Activated CD4-positive, alpha-beta T cell treated with anti-CD3 and anti-CD28 coated beads, Interleukin-2, amount 50 U/mL, for 24 hours (primary cell): ENCODE measurements at places on chromosomes 2 and 18.

DNA sequence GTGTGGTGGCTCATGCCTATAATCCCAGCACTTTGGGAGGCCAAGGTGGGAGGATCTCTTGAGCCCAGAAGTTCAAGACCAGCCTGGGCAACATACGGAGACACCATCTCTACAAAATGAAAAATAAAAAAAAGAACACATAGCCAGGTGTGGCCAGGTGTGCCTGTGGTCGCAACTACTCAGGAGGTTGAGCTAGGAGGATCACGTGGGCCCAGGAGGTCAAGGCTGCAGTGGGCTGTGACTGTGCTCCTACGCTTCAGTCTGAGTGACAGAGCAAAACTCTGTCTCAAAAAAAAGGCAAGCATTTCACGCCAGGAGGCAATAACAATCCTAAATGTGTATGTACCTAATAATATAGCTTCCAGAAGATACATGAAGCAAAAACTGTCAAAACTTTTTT, 27.8 kb downstream of the USP40 start:
- no peak for DNase-seq

DNA sequence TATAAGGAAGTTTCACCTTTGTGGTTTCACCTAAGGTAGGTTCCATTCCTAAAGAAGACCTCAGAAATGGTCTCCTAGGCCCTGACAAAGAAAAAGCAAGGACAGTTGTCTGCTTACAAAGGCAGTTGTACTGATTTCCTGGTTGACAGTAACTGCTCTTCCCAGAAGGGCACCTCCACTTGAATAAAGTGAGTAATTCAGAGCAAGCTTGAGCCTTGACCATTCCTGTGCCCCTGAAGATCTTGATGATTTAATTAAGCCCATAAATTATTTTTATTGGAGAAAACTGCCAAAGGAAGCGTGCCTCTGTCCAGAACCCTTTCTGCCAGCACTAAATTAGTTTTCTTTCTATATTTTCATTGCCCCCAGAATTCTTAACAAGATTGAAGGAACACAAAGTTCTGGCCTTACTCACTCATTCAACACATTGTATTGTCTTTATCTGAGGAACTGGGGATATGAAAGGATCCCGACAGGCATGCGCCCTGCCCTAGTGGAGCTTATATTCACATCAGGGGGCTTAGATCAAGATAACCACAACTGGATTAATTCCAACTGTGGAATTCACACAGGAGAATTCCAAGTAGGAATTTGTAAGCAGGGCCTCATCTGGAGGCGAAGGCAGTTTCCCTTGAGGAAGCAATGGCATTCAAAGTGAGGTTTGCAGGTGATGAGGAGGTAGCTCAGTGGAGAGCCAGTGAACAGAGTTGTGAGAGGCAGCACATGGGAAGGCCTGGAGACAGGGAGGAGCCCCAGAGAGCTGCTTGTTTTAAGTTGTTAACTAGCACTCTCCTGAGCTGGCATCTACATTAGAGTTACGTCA, 21.2 kb downstream of the PTRHD1 start:
- no peak for DNase-seq

- no peak for DNase-seq
These were observed 9.0 kb upstream of the ONECUT2 start for GRCh38 chr18:57426187-57426586.

DNA sequence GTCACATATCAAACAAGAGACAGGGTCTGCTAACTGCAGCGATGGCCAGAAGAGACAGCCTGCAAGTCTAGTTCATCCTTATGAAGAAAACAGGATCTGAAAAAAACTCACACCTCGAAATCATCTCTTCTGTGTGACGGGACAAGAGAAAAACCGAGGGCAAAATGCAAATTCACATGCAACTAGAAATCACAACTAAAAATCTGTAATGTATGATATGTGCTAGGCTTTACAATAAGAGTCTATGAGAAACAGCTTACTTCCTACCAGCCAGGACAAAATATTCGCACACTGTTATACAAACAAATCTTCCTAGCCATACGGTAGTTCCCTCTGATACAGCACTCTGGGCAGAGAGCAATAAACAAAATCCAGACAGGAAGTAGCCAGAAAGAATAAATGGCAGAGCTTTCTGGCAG, 48.8 kb downstream of the ANKRD44 start:
- DNase-seq: no peak

DNA sequence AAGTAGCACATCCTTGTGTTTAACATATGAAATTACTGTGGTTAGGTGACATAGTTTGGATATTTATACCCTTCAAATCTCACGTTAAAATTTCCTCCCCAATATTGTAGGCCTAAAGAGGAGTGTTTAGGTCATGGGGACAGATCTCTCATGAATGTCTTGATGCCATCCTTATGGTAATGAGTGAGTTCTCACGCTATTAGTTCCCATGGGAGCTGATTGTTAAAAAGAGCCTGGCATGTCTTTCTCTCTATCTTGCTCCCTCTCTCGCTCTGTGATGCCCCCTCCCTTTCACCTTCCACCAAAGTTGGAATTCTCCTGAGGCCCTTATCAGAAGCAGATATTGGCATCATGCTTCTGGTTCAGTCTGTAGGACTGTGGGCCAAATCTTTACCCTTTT, 660.1 kb downstream of the ADCYAP1 start:
- no peak for DNase-seq

DNA sequence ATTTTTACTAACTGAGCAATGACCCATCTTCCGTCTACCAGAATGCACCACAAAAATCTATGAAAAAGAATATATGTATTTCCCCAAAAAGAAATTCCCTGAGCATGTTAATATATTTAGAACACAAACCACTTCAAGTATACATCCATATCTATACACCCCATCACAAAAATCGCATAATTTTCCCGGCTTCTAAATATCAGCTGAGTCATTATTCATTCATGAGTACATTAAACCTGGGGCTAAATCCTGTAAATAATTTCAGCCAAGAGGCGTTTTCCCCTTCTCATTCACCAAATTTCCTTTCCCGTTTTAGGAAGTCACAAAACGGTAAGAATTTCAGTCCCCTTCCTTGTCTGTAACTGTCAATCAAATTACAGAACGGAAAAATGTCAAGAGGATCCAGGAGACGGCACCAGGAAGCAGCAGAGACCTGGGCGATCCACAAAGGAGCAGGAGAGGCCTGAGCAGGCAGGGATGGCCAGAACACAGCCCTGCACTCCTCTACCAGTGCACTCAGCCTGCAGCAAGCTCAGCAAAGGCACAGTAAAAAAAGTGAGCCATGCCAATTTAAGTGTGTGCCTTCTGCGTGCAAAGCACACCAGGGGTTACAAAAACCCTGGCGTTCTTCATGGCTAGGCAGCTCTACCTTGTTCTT, 300.7 kb downstream of the TCF4 start:
- no peak for DNase-seq

GRCh38 chr2:10977003-10977402, 65.3 kb downstream of the KCNF1 start:
- DNase-seq: no peak

GRCh38 chr2:203787979-203788378, 79.6 kb upstream of the CTLA4 start:
- no peak for DNase-seq

DNA sequence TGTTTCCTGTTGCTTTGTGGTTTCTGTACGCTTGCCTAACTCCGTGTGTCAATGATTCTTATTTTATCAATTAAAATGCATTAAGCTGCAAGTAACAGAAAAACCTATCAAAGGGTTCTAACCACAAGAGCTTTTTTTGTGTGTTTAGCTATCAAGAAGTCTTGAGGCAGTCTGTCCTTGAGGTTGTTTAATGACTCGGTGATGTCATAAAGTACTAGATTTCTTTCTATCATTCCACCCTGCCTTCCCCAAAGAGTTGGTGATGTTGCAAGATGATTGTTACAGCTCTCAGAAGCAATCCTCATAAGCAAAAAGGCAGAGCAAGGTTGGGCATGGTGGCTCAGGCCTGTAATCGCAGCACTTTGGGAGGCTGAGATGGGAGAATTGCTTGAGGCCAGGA, 51.9 kb upstream of the SPTBN1 start:
- DNase-seq: no peak

DNA sequence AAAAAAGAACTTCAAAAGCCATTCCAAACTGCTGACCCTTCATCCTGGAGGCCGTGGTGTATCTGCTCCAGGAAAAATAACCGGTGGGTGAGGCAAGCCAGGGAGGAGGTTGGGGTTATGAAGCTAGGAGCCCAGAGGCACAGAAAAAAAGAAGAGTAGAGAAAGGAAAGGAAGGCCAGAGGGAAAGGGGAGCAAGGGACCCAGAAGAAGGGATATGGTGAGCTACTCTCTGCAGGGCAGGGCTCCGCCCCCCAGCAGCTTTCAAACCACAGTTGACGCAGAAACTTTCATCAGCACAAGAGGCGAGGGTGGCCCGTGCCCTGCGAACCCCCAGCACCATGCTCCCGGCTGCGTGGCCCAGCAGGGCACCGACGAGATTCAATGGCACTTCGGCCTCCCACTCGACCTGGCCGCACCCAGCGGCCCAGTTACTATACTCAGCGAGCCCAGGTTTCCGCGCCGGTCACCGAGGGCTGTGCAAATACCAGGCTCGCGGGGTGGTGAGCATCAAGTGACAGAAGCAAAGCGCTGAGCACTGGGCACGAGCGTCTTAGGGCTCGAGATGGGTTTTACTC, 665 bp downstream of the MCM6 start:
- peak; percentile 51 for DNase-seq

- DNase-seq: no peak
These were observed 131.5 kb downstream of the MAIP1 start for GRCh38 chr2:200086911-200087310.

DNA sequence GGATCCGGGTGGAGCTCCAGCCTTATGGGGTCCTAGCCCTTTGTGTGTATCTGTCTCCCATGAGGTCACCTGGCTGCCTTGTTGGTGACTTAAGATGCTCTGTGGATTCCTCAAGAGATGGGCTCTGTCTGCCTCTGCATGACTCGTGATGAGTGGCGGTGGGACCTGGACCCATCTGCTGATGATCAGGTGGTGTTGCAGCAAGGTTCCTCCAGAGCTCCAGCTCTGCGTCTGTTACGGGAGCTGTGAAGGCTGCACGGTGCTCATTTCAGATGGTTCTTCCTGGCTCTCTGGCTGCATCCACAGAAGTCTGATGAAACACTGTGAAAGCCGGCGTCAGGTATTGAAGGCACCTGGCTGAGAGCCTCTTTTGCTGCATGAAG, 2.4 kb downstream of the AGAP1 start:
- no peak for DNase-seq

GRCh38 chr2:230941202-230942180, 16.4 kb upstream of the GPR55 start:
- no peak for DNase-seq

- DNase-seq: no peak
These were observed 917 bp upstream of the PRKAG3 start for GRCh38 chr2:218832520-218832919.

DNA sequence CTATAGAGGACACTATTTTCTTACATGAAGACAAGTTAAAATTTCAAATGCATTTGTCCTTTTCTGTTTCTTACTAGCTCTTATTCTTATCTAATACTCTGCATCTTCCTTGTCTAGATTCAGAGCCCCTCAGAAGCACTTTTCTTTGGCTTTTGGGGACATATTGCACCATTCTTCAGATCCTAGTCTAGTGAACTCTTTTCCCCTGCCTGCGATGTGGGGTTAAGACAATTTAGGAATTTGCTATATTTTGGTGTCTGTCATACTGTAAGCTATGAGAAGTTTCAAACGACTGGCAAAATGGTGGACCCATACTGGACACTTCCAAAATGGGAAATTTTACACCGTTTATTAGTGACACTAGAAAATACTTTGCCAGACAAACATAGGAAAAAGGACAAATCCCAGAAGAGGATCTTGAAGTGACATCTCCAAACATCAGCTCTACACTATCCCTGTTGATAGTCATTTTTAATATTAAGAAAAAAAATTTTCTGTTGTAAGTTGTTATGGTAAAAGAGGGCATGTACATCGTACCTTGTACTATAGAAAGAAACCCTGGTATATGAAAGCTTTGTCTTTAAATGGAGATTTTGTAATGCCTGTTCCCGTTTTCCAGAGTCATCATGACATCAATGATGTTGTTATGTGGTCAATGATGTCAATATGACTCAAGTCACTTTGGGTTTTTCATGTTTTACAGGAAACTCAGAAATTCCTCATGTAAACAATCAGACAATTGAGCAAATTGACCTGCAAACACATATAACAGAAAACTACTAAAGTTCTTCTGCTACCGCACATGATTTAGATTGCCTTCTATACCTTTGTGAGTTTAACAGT, 4.4 kb upstream of the KYNU start:
- DNase-seq: no peak
